ENCODE measurements at places on chromosomes 3 and 15.

GRCh38 chr3:119420196-119420595 lies 43.2 kb downstream of the TMEM39A start:
- no peak for DNase-seq

DNA sequence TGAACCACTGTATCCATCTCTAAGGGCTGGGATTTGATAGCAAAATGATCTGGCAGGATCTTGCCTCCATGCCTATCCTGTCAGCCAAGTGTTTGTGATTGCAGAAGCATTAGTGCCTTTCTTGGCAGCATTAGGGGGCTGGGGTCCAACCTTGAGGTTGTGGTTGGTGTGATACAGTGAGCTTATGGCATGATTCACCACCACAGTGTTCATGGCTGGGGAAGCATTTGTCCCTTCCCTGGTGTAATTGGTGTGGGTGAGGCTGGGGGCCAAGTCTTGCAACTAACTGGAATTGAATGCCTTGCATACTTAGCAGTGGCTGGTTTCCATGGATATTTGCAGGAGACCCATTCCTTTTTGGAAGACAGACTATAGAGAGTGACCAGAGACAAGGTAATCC lies 271.0 kb upstream of the TBL1XR1 start:
- no peak for DNase-seq

- no peak for DNase-seq
These were observed 72.1 kb upstream of the ROPN1 start for GRCh38 chr3:124064050-124064449.

- no peak for DNase-seq
These were observed 73.9 kb upstream of the KCNH8 start for GRCh38 chr3:19074257-19074900.

DNA sequence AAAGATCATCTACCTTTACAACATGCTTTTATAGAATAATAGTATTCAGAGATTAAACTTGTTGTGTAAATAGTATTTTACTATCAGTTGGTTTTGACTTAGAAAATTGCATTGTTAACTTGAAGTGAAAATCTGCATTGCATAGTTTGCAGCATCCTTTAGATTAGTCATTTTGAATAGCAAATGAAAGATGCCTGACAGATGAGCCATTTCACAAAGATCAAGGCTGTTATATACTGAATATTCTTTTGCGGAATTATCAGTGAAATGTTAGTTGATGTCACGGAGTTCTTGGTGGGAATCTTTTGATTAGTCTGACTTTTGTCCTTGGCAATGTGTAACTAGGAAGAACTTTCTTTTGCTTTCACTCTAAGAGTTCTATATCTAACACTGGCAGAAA lies 24.5 kb downstream of the RSRC1 start:
- no peak for DNase-seq

DNA sequence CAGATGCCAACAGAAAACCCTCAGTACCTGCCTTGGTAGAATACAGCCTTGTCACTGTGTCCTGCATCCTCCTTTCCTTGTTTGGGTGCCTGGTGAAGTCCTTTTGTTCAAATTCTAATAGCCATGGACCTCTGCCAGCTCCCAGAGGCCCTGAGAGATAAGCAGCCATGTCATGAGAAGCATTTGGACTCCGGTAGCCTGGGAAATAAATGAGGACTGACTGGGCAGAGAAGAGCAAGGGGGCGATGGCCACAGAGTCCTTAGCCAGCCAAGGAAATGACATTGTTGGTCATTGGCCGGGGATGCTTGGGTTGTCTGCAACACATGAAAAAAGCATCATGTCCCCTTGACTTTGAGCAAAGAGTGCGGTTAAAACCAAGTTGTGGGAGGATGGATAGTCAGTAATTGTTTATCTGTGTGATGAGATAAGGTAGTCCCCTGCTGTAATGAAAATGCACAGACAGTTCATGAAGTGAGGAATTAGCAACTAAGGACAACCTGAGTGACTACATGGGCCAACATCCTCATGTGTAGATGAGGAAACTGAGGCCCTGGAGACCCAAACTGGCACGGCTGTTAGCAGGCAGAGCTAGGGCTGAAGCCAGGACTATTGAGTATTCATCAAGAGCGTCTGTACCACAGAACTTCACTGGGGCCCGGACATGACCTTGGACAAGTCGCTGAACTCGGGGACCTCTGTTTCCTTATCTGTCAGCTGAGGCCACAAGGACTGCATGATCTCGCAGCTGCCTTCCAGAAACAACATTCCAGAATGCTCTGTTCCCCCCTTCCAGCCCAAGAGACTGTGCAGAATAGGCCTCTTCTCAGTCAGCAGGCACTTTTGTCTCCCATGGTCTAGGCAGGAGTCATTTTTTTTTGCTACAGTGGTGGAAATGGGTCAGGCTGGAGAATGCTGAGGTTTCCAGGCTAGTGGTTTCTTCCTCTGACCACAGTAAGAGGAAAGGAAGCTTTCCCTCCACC lies 90.5 kb upstream of the CTDSPL start:
- DNase-seq: no peak

- DNase-seq: no peak
These were observed 144.1 kb downstream of the VPS13C start for GRCh38 chr15:61916104-61916503.

GRCh38 chr3:171526146-171526545 lies 65.9 kb upstream of the TNIK start:
- no peak for DNase-seq

DNA sequence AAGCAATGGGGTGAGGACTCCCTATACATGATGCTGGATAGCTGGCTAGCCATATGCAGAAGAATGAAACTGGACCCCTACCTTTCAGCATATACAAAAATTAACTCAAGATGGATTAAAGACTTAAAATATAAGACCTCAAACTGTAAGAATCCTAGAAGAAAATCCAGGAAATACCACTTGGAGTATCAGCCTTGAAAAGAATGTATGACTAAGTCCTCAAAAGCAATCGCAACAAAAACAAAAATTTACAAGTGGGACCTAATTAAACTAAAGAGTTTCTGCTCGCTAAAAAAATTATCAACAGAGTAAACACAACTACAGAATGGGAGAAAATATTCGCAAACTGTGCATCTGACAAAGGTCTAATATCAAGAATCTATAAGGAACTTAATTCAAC lies 94.3 kb downstream of the XRN1 start:
- DNase-seq: no peak

DNA sequence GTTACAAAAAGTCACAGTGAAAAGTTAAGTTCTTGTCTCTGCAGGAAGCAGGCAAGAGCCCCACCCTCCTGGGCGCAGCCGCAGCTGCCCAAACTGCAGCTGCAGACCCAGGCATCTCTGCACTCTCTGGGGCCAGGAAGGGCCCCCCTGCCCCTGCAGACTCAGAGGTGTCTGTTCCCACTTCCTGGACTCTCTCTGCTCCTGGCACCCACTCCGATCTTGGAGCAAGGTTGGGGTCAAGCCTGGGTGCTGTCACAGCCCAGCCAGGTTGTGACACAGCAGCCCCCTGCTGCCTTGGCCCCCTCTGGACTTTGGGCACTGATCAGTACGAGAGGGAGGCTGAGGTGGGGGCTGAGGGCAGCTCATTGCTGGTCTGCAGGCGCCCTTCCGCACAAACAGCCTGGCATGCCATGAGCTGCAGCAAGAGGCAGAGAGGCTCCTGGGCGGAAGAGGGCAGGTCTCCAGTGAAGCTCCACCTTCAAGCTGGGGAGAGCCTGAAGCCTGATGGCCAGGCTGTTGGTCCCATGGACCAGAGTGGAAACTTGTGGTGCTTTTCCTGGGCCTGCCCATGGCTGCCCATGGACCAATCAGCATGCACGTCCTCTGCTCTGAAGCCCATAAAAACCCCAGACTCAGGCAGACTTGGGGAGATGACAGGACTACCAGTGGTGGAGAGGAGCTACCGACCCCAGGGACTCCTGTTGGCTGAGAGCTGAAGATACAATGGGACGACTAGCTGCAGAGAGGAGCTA lies 42.9 kb upstream of the LRRFIP2 start:
- DNase-seq: no peak

- no peak for DNase-seq
These were observed 1273.9 kb downstream of the OTOL1 start for GRCh38 chr3:162770551-162770950.

GRCh38 chr3:107275511-107275910 lies 101.7 kb upstream of the CCDC54 start:
- no peak for DNase-seq

DNA sequence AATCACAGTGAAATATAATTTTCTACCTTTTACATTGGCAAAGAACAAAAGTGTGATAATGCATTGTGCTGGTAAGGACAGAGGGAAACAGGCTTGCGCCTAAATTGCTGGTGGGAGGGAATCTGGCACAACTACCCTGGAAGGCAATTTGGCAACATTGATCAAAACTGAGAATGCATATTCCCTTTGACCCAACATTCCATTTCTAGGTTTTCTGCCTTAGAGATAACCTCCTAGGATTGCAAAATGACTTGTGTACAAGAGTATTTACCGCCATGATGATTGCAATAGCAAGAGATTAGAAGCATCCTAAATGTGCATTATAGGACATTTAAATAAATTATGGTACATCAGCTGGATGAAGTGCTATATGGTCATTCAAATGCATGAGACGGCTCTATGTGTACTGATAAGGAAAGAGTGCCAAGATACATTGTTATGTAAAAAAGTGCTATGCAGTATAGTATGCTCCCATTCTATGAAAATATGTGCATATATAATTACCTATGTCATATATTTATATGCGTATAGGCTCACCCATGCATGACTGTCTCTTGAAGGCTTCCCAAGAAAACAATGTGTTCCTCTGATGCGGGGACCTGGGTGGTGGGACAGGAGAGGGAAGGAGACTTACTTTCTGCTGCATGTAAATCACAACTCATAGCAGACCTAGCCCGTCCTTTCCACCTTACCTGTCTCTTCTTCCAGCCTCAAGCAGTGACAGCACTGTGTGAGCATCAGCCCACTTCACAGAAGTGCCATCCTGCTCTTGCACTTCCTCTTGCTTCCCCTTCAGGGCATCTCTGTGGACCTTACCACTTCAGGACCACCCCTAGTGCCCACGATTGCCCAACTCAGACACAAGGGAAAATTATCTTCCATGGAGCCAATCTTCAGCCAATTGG lies 249.9 kb upstream of the TLE3 start:
- no peak for DNase-seq

GRCh38 chr3:141508067-141508436 lies 21.2 kb downstream of the RASA2 start:
- no peak for DNase-seq

DNA sequence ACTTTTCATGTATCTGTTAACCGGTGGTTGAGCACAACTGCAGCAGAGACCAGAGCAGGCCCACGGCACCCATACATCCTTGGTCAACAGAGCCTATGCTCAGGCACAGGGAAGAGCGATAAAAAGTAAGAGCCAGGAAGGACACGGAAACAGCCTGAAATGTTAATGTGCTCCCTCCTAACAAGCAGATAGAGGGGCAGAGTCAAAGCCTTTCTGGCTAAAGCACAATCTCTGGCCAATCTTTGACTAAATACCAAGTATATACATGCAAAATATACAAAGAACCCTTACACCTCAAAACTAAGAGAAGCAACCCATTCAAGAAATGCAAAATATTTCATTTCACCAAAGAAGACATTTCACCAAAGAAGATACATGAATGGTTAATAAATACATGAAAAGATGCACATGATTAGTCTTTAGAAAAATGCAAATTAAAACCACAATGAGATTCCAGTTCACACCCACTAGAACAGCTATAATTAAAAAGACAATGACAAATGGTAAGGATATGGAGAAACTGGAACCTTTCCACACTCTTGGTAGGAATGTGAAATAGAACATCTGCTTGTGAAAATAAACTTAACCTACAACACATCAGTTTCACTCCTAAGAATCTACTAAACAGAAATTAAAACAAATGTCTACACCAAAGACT lies 88.0 kb downstream of the OSBPL10 start:
- DNase-seq: no peak

DNA sequence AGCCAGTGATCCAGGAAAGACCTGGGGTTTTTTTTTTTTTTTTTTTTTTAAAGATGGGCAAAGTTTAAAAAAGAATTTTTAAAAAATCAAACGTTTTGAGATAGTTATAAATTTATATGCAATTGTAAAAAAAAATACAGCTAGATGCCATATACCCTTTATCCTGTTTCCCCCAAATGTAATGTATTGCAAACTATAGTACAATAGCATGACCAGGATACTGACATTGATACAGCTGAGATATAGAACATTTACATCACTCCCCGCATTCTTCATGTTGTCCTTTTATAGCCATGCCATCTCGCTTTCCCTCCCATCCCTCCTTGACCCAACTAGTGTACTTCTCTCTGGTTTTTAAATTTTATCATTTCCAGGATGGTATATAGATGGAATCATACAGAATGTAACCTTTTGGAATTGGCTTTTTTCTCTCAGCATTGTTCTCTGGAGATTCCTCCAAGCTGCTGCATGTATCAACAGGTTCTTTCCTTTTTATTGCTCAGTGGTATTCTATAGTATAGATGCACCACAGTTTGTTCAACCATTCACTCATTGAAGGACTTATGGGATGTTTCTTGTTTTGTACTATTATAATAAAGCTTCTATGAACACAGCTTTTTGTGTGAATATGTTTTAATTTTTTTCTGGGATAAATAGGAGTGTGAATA lies 104.9 kb downstream of the CGNL1 start:
- DNase-seq: no peak

- DNase-seq: no peak
These were observed 476.0 kb upstream of the TBL1XR1 start for GRCh38 chr3:177673112-177673914.

- DNase-seq: no peak
These were observed 4.2 kb downstream of the MFGE8 start for GRCh38 chr15:88908697-88909621.

DNA sequence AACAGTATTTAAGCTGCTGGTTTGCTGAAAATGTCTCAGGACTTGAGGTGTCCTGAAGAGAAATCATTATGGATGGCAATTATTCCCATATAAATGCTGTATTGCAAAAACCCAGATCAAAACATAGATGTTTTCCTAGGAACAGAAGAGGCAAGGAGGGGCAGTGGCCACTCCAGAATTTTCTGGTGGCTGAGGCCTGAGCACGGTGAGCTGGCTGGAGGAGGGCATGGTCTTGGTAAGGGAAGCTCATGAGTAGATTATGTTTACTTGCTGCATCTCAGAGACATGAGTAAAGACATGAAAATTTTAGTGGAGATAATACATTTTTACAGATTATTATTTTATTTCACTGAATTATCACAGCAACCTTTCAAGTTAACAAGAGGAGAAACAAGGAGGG lies 31.1 kb downstream of the PGPEP1L start:
- DNase-seq: no peak

DNA sequence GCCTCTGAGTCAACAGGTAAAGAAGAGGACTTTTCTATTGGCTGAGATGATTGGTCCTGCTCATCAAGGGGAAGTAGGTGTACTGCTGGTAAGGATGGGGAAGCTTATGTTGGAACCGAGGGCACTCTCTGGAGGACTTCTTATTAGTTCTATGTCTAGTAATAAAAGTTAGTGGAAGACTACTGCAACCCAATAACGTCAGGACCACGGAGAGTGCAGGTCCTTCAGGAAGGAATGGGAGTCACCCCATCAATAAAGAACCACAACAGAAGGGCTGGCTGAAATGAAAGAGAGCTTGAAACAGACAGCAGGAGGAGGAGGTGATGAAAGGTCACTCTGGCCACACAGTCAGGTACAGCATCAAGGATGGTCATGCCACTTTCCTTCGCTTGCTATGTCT lies 68.8 kb upstream of the PRR23E start:
- no peak for DNase-seq

GRCh38 chr15:36879568-36880222 lies 220.7 kb downstream of the MEIS2 start:
- no peak for DNase-seq
